Lung (tissue), 17 donors: ENCODE measurements at places on chromosomes 12 and 14. TPM values are rescaled to one million over a fixed set of nuclear protein-coding genes. Genes with fewer than 3 reads are reported as not detected.

DNA sequence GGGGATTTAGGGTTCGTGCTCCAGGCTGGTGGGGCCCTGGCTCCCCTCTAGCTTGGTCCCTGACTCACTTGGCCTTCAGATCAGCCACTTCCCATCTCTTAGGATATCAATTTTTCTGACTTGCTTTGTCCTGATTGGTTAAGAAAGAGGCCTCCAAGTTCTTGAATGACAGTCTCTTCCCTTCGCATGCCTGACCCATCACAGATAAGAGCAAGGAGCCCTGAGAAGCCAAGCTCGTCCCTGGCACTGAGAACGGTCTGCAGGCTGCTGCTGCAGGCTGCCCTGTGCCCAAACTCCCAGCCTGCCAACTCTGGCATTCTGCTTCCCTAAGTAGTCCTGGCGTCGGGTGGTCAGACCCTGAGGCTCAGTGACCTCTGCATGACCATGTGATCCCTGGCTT is 794 bp upstream of the LRTM2 start:
- H3K27me3 ChIP-seq = peaks cover 33% of the 10 kb centered on the region
- no peak overlapping the region for H3K27ac ChIP-seq
- H3K4me1 ChIP-seq = peaks cover 2% of the 10 kb centered on the region

- no peak for DNase-seq
- H3K4me3 ChIP-seq = no peak overlapping the region
- no peak overlapping the region for H3K27ac ChIP-seq
Measured at GRCh38 chr12:60059180-60059579, 463.4 kb downstream of the SLC16A7 start.

DNA sequence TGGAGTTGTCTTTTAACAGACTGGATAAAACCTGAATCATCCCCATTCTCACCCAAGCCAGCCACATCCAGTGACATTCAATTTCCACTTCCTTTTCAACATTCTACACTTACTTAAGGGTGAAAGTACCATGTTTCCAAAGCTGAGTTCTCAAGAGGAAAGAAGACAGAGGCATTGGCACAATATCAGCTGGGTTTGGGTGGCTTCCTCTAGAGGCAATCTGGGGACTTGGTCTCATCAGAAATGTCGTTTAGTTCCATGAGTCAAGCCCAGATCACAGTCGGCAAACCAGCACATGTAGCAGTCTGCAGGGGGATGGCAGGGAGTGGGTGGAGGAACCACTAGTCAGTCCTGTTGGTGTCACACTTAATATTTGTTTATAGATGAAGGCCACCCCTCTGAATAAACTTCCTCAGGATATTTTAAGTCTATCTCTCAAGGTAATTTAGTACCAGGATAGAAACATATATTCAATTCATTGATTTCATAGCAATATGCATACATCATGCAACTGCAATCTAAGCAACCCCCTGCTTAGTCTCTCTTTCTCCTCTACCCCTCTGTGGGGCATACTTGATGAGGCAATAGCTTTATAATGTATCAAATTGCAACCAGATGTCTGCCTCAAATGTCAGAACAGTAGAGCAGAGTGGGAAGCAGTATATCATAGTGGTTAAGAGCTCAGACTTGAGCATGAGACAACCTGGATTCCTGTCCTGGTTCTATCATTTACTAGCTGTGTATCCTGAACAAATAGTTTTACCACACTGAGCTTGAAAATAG is 3.0 kb downstream of the SRRM4 start:
- no peak for DNase-seq
- H3K27ac ChIP-seq = no peak overlapping the region
- H3K4me1 ChIP-seq = no peaks in the 10 kb centered on the region
- peaks cover 17% of the 10 kb centered on the region for H3K27me3 ChIP-seq
- H3K36me3 ChIP-seq = no peaks in the 10 kb centered on the region

DNA sequence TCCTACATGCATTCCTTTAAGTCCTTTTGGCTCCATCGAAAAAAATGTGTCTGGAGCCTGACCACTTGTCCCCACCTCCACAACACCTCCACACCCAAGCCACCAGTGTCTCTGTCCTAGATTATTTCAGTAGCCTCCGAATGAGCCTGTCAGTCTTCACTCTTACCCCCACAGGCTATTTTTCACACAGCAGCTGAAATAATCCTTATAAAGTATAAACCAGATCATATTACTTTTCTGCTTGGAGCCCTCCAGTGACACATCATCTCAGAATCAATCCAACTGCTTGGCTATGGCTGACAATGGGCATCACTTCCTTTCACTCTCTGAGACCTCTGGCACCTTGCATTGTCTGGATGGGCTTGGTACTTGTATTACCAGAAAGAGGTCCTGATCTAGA is 44.9 kb downstream of the BBS10 start:
- no peaks in the 10 kb centered on the region for H3K36me3 ChIP-seq
- no peak overlapping the region for H3K27ac ChIP-seq
- H3K27me3 ChIP-seq = no peaks in the 10 kb centered on the region
- no peak for DNase-seq
- H3K4me3 ChIP-seq = no peak overlapping the region
- H3K4me1 ChIP-seq = no peaks in the 10 kb centered on the region

CD163 gene
- total RNA-seq = 596 TPM

GZMH gene
- not detected for total RNA-seq

SRRM4 gene
- 0.20 TPM for total RNA-seq

DNA sequence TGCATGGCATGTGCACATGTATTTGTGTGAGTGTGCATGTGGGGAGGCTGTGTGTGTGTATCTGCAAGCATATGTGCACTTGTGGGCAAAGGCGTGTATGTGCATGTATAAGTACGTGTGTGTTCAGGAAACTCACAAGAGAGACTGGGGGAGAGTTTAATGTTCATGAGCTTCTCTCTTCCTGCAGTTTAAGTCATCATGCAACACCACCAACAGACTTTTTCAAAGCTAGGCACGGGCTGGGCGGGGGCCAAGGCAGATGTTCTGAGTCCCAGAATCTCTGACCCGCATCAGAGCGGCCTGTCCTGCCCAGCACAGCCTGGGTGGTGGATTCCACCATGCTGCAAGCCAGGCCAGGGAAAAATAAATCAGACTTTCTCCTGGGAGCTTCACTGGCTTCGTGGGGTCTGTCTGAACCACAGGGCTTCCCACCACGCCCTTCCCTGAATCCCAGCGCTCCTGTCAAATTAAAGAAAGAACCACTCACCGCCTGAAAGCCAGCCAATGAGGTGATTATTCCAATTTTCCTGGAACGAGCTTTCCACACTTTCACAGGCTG is 75.7 kb downstream of the PITPNM2 start:
- no peak for DNase-seq
- H3K4me1 ChIP-seq = peaks cover 14% of the 10 kb centered on the region
- H3K27me3 ChIP-seq = no peaks in the 10 kb centered on the region
- no peaks in the 10 kb centered on the region for H3K36me3 ChIP-seq
- no peak overlapping the region for H3K4me3 ChIP-seq

- no peak overlapping the region for H3K4me3 ChIP-seq
- no peaks in the 10 kb centered on the region for H3K36me3 ChIP-seq
- no peaks in the 10 kb centered on the region for H3K4me1 ChIP-seq
- H3K27me3 ChIP-seq = peaks cover 17% of the 10 kb centered on the region
- no peak overlapping the region for H3K27ac ChIP-seq
- DNase-seq = no peak
Measured at GRCh38 chr14:90060965-90061684, 669 bp upstream of the KCNK13 start.

NR1H4 gene
- total RNA-seq = 1.3 TPM

- no peaks in the 10 kb centered on the region for H3K36me3 ChIP-seq
- DNase-seq = peak; percentile 53
- no peak overlapping the region for H3K4me3 ChIP-seq
- no peaks in the 10 kb centered on the region for H3K27me3 ChIP-seq
Measured at GRCh38 chr12:7959701-7960121, 23.7 kb upstream of the SLC2A3 start.

- H3K4me1 ChIP-seq = no peaks in the 10 kb centered on the region
- no peak overlapping the region for H3K4me3 ChIP-seq
- no peaks in the 10 kb centered on the region for H3K27me3 ChIP-seq
- no peak overlapping the region for H3K27ac ChIP-seq
- H3K36me3 ChIP-seq = no peaks in the 10 kb centered on the region
- DNase-seq = no peak
Measured at GRCh38 chr12:75805905-75806304, 225.7 kb downstream of the PHLDA1 start.

DNA sequence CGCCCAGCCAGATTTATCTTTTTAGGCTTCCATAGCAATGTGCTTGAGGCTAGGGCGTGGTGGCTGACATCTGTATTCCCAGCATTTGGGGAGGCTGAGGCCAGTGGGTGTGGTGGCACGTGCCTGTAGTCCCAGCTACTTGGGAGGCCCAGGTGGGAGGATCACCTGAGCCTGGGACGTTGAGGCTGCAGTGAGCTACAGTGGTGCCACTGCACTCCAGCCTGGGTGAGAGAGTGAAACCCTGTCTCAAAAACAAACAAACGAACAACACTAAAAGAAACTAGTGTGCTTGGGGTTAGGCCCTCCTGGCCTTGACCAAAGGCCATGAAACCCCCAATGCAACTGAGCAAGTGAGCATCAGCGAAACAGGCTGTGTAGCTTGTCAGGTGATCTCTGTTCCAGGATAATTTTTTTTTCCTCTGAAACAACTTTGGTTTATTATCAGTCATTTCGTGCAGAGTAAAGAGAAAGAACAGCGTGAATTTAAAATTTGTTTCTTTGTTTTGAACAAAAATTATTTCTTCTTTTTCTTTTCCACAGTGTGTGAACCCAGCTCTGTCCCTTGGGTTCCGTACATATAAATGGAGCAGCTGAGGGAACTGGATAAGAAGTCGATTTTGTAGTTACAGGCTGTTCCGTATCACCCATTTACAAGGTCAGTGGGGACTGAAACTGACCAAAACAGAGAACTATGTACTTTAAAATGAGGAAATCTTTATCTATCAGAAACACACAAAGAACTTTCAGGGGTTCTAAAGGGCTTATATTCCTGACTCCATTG is 8.8 kb upstream of the TUBA1C start:
- no peak for DNase-seq
- H3K27me3 ChIP-seq = no peaks in the 10 kb centered on the region

C12orf60 gene
- total RNA-seq = 0.55 TPM

GRCh38 chr12:1820191-1820895 is at the start of gene LRTM2:
Gene LRTM2, plus strand, starts transcription at chr12:1820565. Its CDS starts 7,584 bp downstream, at chr12:1828149.
- peaks cover 2% of the 10 kb centered on the region for H3K4me1 ChIP-seq
- DNase-seq = no peak
- no peak within 1 kb of the TSS for H3K4me3 ChIP-seq
- no peaks in the 10 kb centered on the region for H3K36me3 ChIP-seq

DNA sequence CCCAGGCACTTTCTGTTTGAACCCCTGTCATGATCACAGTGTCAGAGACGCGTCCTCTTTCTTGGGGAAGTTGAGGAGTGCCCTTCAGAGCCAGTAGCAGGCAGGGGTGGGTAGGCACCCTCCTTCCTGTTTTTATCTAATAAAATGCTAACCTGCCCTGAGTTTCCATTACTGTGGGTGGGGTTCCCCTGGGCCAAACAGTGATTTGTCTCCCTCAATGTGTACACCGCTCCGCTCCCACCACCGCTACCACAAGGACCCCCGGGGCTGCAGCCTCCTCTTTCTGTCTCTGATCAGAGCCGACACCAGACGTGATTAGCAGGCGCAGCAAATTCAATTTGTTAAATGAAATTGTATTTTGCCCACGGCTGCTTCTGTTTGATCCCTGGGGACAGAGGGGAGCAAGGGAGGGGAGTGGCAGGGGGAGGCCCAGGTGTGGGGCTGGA is 5.1 kb downstream of the SHMT2 start:
- H3K4me1 ChIP-seq = peaks cover 17% of the 10 kb centered on the region
- H3K27me3 ChIP-seq = peaks cover 20% of the 10 kb centered on the region
- H3K4me3 ChIP-seq = no peak overlapping the region
- no peak overlapping the region for H3K27ac ChIP-seq
